ENCODE measurements at places on chromosomes 16 and 17.
A peak's percentile ranks its signal among the peaks of the same experiment; 100 is the strongest.

GRCh38 chr17:66190738-66191592, 968 bp downstream of the CEP112 start:
- no peak for DNase-seq

GRCh38 chr17:30716461-30717290, 107.8 kb downstream of the CRLF3 start:
- no peak for DNase-seq

DNA sequence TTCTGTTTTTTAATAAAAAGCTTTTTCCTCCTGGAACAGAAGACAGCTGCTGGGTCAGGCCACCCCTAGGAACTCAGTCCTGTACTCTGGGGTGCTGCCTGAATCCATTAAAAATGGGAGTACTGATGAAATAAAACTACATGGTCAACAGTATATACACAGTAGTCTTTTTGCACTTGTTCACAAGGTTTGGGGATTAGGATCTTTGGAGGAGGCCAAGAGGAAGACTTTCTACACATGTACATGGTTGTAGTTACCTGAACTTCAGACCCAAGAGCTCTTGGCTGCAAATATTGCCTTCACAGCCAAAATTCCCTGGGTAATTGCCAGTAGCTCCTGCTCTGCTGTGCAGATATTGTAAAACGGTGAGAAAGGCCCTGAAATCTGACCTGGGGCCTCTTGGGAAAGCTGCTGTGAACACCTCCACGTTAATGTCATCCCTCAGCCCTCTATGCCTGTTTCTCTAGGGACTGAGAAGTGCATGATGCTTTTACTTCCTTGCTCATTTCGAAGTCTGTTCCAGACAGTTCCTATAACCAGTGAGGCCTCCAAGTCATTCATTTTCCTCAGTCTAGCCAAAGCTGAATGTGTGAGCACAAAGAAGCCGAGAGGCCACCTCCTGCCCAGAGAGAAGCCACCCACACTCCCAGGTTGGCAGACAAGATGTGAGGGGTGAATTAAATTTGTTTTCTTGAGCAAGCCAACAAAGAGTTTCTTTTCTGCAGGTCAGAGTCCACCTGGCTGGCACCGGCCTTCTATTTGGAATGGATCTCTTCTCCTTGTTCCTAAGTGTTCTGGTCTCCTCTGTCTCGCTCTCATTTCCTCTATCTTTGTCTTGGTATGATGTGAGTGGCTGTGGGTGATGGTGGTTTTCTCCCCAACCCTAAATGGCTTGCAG, 15.9 kb downstream of the ANKRD40 start:
- no peak for DNase-seq

- peak; percentile 24 for DNase-seq
These were observed 1.1 kb downstream of the MAPT start for GRCh38 chr17:45895304-45895968.

- DNase-seq = no peak
These were observed 18.4 kb downstream of the ZP2 start for GRCh38 chr16:21192991-21193390.

- DNase-seq = peak; percentile 32
These were observed 106.3 kb downstream of the RPTOR start for GRCh38 chr17:80650751-80651518.

DNA sequence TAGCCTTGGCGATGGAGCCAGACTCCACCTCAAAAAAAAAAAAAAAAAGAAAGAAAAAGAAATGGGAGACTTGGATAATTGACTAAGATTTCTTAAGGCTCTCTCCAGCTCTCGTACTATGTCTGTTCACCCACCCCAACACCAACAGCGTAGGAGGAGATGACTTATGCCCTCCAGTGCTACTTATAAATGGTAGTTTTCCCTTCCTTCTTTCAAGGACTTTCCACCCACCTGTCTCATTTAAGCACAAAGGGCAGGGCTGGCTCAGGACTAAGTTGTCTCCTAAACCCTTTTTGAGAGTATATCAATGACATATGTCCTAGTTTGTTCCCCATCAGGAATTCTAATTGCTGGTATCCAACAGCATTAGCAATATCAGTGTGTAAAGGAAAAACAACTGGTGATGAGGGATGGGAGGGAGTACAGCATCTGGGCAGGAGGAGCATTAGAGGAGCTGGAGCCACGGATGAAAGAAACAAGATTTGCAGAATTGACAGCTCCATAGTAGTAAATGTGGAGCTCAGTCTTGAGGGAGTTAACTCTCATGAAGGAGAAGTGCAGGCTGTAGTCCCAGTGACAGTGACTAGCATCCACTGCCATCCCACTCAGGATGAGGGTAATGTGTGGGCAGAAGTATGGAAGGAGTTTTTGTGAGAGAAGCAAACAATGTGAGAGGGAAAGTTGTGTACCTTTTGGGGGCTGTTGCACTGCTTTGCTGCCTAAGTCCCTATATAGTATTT, 17.2 kb downstream of the UBE2Z start:
- no peak for DNase-seq

DNA sequence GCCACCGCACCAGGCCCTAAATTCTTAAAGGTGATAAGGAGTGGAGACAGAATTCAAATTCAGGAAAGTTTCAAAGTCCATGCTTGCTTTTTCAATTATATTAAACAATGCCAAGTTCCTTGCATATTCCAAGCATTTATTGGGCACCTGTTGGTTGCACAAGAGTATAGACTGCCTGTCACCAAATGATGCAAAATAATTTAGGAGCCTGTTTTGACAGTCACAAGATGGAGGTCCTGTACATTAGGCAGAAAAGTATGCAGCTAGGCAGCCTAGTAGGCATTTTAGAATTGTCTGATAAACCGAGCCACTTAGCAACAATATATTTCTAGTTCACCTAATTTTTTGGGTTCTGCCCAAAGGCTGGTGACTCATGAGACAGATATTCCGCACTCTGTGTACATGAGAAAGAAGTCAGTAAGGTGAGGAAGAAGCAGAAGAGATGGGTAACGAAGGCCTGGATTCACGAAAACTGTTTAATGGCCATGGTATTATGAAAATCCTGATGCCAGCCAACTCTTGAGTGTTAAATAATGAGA, 7.3 kb downstream of the ACACA start:
- no peak for DNase-seq

DNA sequence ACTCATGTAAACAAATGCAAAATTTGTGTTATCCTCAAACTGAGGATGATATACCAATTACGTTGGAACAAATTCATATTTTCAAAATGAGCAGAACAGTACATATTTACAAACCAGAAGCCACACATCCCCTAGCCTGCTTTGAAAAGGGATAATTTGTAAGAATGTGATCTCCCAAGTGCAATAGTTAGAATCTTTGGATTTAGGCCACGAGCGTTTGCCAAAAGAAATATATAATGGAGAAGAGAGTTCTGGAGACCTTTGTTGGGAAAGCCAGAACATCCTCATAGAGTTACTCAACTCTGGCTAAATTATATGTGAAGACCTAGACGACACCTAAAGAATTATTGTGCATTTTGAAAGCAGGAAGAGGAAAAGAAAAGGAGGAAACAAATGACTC, 449.3 kb downstream of the KCNJ2 start:
- DNase-seq = no peak

DNA sequence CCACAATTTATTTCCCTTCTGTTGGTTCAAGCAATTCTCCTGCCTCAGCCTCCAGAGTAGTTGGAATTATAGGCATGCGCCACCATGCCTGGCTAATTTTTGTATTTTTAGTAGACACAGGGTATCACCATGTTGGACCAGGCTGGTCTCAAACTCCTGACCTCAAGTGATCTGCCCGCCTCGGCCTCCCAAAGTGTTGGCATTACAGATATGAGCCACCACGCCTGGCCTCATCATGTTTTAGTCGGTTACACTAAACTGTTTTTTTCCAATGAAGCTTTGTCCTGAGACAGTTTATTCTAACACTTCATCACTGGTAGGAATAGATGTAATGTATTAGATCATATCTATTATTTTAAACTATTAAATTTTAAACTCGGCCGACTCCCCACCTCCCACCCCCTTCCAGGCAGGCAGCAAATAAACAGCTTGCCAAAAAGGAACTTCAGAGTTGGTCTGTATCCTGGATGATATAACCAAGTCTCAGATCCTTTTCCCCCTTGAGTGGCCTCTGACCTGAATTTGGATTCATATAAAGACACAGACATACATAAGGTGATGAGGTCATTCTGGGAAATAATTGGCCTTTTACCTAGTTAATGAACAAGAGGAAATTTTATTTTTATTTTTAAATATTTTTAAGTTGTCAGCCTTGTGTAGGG, 18.4 kb upstream of the CORO6 start:
- DNase-seq = no peak

- no peak for DNase-seq
These were observed 9.6 kb upstream of the CPD start for GRCh38 chr17:30368912-30369720.

DNA sequence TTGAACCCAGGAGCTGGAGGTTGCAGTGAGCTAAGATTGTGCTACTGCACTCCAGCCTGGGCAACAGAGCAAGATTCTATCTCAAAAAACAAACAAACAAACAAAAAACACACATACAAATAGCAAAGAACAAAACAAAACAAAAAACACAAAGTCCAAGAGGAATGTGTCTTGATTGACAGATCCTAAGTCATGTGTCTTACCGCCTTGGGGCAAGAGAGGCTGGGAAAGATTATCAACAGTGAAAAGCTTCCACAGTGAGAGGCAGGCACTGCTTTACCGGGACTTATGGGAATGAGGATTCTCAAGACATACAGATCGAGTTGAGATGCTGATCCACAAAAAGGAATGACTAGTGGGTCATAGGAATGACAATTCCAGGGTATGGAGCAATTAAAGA, 62.7 kb upstream of the GAS7 start:
- DNase-seq = no peak

- no peak for DNase-seq
These were observed 497 bp downstream of the SMIM5 start for GRCh38 chr17:75633486-75634375.

DNA sequence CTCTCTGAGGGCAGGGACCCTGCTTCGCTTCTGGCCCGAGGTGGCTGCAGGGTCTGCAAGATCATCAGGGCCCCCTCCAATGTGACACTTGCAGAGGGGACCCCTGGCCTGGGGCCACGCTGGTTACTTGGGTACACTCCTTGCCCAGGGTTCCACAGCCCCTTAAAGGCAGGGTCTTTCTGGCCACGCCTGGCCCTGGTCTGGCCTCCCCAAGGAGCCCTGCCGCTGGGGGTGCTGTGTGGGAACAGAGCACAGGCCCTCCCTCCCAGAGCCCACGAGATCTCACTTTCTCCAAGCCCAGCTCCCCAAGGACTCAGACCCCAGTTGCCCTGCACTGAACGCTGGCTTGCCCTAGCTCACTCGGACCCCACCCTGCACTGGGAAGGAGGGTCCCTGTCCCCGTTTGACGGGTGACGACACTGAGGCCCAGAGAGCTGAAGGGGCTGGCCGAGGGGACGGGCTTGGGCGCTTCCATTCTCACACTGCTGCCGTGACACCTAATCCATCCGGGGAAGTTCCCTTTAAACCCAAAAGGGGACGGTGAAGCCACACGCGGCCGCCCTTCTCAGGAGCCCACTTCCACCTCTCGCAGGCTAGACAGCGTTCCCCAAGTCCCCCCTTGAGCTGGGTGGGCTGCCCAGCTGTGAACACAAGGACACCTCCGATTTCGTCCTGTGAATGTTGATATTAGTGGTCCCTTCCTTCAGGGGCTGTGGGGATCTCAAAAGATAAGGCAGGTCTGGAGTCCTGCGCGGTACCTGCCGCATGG, 26.9 kb upstream of the OSGIN1 start:
- no peak for DNase-seq

GRCh38 chr16:21161211-21161610, 2.7 kb downstream of the LDAF1 start:
- no peak for DNase-seq

GRCh38 chr17:37768438-37768837, 23.6 kb upstream of the HNF1B start:
- DNase-seq = no peak

GRCh38 chr17:77772461-77772897, 186.0 kb upstream of the TNRC6C start:
- DNase-seq = no peak

- no peak for DNase-seq
These were observed 3.3 kb downstream of the ZNF319 start for GRCh38 chr16:57997176-57997527.

GRCh38 chr17:79765708-79766107, 12.2 kb upstream of the CBX2 start:
- no peak for DNase-seq

GRCh38 chr16:52526116-52526828, 20.7 kb downstream of the TOX3 start:
- DNase-seq = no peak

GRCh38 chr16:29804455-29805231, 1.7 kb upstream of the MAZ start:
- no peak for DNase-seq

GRCh38 chr17:43530288-43531081, 15.7 kb downstream of the ETV4 start:
- DNase-seq = peak; percentile 56

GRCh38 chr17:55708175-55708974, 14.3 kb downstream of the TMEM100 start:
- no peak for DNase-seq

DNA sequence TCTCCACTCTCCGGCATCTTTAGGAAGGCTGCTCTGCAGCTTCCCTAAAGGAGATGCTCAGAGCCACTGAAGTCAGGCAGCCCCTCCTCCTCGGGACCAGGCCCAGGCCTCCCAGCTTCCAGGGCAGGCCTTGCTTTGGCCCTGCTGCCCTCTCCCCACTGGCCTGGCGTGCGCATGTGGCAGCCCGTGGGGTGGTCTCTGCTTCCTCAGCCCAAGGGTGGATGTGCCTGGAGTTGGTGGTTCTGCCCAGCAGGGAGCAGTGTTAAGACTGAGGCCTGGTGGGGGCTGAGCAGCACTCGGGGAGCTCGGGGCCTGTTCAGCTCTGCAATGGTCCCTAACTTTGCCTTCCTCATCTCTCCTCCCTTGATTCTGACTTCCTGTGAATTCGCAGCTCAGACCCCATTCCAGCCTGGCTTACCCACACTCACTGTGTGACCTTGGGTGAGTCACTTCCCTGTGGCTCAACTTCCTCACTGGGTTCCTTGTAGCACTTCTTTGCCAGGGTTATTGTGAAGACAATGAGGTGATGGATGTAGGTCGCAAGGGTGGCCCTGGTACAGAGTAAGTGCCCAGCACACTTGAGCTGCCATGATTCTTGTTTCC, 63.2 kb downstream of the NKD1 start:
- DNase-seq = no peak
